ENCODE measurements at places on chromosomes 11 and 22. TPM values are rescaled to one million over a fixed set of nuclear protein-coding genes. Genes with fewer than 3 reads are reported as not detected.

DNA sequence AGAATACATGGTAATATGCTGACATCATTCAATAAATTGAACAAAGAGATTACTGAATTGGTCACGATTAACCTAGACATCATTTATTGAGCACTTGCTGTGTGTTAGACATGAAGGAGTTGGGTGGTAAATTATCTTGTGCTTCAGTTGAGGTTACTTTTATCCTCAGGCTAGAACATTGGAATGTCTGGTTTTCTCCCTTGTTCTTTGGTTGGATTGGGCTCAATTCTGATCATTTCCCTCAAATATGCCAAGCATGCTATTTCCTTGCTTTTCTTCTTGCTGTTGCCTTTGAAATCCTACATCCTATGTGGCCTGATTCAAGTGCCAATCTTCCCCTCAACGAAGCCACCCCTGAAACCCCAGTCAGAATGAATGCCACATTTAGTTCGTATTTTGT is 65.8 kb downstream of the DEUP1 start:
- H3K4me3 ChIP-seq: no peak overlapping the region
- DNase-seq: no peak
- H3K27ac ChIP-seq: no peak overlapping the region
- H3K4me1 ChIP-seq: peaks cover 42% of the 10 kb centered on the region
- no peaks in the 10 kb centered on the region for H3K36me3 ChIP-seq

DNA sequence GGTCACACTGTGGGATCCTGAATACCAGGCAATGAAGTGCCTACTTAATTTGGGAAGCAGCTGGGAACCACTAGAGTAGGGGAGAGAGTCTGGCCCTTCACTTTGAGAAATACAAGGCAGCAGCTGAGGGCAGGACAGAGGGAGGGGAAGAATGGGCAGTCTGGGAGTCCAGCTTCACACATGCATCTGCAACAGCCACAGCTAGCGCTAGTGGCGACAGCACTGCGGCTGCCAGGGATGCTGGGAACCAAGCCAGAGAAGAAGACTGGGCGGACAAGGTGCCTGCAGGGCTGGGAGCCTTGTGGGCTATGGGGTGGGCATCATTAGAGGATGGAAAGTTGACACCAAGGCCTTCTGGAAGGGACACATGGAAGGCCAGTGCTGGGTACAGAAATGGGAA is 15.8 kb downstream of the SCUBE2 start:
- no peak overlapping the region for H3K27ac ChIP-seq
- H3K36me3 ChIP-seq: no peaks in the 10 kb centered on the region
- H3K27me3 ChIP-seq: no peaks in the 10 kb centered on the region
- no peak overlapping the region for H3K4me3 ChIP-seq

KCNK7 gene
- 2.0 TPM for total RNA-seq

DNA sequence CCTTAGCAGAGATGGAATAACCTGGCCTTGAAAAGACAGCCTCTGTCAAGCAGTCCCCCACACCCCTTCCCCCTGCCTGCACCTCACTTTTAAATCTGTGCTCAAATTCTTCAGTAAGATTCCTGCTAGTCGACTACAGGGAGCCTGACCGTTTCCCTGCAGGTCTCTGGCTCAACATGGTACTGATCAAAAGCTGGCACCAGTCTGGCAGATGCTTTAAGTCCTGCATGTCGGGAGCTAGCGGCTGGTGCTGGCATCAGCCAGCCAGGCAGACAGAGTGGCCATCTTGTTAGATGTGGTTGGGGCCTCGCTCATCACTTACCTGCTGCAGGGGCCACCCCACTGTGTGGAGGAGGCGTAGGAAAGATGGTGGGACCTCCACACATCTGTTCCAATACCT is 204.4 kb upstream of the SORL1-AS1 start:
- no peak overlapping the region for H3K4me3 ChIP-seq
- peaks cover 8% of the 10 kb centered on the region for H3K27me3 ChIP-seq
- H3K36me3 ChIP-seq: peaks cover 16% of the 10 kb centered on the region
- no peak for DNase-seq
- H3K4me1 ChIP-seq: peaks cover 41% of the 10 kb centered on the region

DNA sequence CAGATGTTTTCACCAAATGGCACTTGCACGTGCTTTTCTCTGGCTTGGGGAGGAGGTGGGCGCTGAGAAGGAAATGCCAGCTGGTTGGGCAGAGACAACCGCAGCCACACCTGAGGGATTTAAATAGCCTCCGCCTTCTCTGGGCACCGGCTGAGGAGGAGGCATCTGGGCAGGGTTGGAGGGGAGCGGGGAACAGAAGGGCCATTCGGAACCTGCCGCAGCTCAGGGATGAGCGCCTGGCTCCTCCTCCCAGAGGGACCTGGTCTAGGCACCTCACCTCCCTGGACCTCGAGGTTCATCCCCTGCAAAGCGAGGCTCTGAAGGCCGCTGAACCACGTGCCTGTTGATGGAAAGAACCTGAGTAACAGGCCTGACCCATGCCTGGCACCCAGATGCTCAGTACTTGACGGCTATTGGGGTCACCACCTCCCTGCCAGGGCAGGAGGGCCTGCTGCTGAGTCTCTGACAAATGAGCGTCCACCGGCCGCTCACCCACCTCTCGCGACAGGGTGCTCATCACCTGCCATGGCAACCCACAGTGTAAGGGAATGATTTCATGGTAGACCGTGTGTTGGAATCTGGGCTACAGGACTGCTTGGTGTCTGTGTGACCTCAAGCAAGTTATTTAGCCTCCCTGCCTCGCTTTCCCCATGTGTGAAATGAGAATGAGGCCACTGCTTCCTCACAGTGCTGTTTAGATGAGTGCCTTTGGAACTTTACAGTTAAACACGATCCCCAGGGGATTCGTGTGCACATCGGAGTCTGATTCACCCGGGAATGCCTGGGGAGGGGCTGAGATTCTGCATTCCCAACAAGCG is 2.0 kb upstream of the KDELR3 start:
- peaks cover 27% of the 10 kb centered on the region for H3K4me1 ChIP-seq
- no peaks in the 10 kb centered on the region for H3K36me3 ChIP-seq
- no peak overlapping the region for H3K4me3 ChIP-seq
- DNase-seq: no peak
- H3K27me3 ChIP-seq: peaks cover 76% of the 10 kb centered on the region
- H3K27ac ChIP-seq: no peak overlapping the region

DNA sequence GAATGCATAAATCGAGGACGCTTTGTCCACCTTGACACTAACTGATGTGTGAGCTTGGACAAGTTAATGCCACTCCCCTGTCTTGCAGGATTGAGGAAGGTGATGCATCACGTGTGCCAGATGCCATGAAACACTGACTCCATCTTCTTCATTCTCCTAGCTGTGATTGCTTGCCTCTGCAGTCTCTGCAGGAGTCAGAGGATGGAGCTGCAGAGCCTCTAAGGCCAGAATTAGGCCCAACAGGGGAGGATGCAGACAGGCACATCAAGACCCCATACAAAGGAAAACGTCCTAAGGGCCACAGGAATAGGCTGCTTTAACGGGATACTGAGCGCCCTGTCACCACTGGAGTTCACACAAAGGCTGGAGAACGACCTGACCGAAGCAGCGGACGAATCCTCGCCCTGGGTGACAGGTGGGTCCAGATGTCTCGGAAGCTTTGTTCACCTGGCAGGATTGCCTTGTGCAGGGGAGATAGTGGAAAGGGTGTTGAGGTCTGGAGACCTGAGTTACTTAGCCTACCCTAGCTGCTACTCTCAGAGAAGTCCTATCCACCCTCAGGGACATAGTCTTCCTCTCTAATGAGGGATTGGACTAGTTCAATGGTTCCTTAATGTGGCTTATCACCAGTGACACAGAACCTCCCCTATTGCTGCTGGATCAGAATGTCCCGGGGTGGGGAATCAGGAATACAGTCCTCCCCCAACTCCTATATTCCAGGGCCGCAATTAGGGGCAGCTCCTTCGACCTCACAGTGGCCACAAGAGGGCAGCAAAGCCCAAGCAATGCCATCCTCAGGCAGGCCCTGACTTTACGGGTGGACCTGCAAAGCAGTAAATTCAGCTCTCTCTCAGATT is 32.4 kb downstream of the DBX1 start:
- H3K4me3 ChIP-seq: no peak overlapping the region
- H3K27me3 ChIP-seq: peaks cover 25% of the 10 kb centered on the region
- H3K36me3 ChIP-seq: no peaks in the 10 kb centered on the region
- DNase-seq: peak; percentile 90

DNA sequence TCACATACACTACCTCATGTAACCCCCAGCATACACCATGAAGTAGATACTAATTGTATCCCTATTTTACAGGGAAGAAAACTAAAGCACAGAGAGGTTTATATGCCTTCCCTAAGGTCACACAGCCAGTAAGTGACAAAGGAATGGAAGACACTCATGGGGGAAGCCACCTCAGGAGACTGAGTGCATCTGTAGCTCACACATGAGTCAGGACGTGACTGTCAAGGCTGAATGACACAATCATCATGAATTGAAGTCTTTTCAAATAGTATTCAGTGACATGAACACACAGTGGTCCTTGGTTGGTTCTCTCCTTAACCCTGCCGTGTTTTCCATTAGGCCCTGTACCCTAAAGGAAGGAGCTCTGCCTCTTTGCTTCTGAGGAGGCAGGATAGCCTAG is 463.0 kb downstream of the NTM start:
- H3K4me1 ChIP-seq: peaks cover 14% of the 10 kb centered on the region
- no peaks in the 10 kb centered on the region for H3K27me3 ChIP-seq
- H3K4me3 ChIP-seq: no peak overlapping the region
- no peak for DNase-seq
- no peak overlapping the region for H3K27ac ChIP-seq
- H3K36me3 ChIP-seq: no peaks in the 10 kb centered on the region

GRCh38 chr11:82873919-82874333 is 26.3 kb downstream of the PRCP start:
- peaks cover 24% of the 10 kb centered on the region for H3K36me3 ChIP-seq
- H3K4me3 ChIP-seq: no peak overlapping the region
- peaks cover 29% of the 10 kb centered on the region for H3K4me1 ChIP-seq
- no peak for DNase-seq
- H3K27ac ChIP-seq: peak overlapping the region; percentile 78

GRCh38 chr22:48939441-48940265 is 888.0 kb downstream of the BRD1 start:
- no peaks in the 10 kb centered on the region for H3K4me1 ChIP-seq
- no peak for DNase-seq
- peaks cover 19% of the 10 kb centered on the region for H3K36me3 ChIP-seq
- H3K27me3 ChIP-seq: no peaks in the 10 kb centered on the region
- H3K27ac ChIP-seq: no peak overlapping the region

- peaks cover 10% of the 10 kb centered on the region for H3K36me3 ChIP-seq
- no peak overlapping the region for H3K4me3 ChIP-seq
- H3K27me3 ChIP-seq: no peaks in the 10 kb centered on the region
- DNase-seq: no peak
- H3K4me1 ChIP-seq: peaks cover 26% of the 10 kb centered on the region
- no peak overlapping the region for H3K27ac ChIP-seq
These were observed 4.1 kb downstream of the BRMS1 start for GRCh38 chr11:66340596-66341501.

DNA sequence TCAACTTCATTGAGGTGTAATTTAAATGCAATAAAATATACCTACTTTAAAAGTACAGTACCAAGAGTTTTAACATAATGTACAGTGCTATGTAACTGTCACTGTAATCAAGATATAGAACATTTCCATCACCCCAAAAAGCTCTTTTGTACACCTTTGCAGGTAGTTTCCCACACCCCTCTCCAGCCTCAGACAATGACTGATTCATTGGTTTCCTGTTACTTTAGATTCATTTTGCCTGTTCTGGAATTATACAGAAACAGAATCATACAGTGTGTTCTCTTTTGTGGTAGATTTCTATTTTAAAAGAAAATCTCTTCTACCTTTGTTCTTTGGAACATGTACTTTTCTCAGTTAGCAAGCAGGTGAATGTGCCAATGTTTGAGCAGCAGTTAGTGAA is 38.2 kb downstream of the SHISA8 start:
- peaks cover 72% of the 10 kb centered on the region for H3K36me3 ChIP-seq
- no peak overlapping the region for H3K4me3 ChIP-seq
- H3K4me1 ChIP-seq: no peaks in the 10 kb centered on the region
- no peaks in the 10 kb centered on the region for H3K27me3 ChIP-seq
- DNase-seq: no peak

DEFB131B gene
- not detected for total RNA-seq

DNA sequence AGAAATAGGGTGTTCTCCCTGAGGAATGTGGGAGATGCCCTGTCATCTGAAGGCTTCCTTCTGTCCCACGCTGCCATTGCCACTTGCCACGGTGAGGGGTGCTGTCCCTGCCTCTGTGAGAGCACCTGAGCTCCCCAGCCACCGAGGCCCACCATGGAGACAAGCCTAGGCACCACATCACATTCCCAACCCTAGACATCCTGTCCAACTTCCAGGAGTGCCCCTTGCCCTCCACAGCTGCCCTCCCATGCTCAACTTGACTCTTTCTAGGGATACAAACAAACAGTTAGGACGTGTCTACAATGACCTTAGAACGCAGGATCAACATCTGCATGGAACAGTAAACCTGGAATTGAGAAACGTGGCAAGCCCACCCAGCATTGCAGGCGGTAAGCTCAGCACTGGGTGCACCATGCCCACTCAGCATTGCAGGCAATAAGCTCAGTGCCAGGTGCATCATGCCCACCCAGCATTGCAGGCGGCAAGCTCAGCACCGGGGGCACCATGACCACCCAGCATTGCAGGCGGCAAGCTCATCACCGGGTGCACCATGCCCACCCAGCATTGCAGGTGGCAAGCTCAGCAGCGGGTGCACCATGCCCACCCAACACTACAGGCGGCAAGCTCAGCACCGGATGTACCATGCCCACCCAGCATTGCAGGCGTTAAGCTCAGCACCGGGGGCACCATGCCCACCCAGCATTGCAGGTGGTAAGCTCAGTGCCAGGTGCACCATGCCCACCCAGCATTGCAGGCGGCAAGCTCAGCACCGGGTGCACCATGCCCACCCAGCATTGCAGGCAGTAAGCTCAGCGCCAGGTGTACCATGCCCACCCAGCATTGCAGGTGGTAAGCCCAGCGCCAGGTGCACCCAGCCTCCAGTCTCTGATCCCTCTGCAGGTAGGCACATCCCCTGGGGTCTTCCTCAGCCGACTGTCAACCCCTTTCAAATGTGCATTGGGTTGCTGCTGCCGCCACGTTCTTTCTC is 1463.9 kb downstream of the TBC1D22A start:
- no peak overlapping the region for H3K27ac ChIP-seq
- no peak for DNase-seq
- no peak overlapping the region for H3K4me3 ChIP-seq

DNA sequence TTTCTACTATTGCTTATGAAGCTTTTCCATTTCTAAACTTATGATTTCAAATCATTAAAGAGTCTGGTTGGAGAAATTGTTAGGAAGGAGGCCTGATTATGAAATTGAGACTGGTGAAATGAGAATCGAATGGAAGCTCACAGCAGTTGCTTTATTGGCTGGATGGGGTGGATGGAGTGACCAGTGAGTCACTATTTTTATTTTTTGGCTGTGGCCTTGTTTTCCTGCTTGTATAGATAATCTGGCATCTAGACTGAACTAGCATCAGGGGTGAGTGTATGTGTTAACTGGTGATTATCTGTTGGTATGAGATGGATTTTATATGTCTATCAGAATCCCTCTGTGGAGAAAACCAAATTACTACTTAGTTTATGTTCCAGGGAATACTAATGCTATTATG is 36.2 kb downstream of the UVRAG start:
- no peaks in the 10 kb centered on the region for H3K27me3 ChIP-seq
- H3K27ac ChIP-seq: no peak overlapping the region
- H3K4me3 ChIP-seq: no peak overlapping the region
- no peak for DNase-seq
- peaks cover 3% of the 10 kb centered on the region for H3K4me1 ChIP-seq

- DNase-seq: no peak
- no peak overlapping the region for H3K4me3 ChIP-seq
- no peaks in the 10 kb centered on the region for H3K27me3 ChIP-seq
- no peaks in the 10 kb centered on the region for H3K36me3 ChIP-seq
- H3K4me1 ChIP-seq: peaks cover 6% of the 10 kb centered on the region
- no peak overlapping the region for H3K27ac ChIP-seq
These were observed 345.8 kb downstream of the CNTN5 start for GRCh38 chr11:99366546-99366945.

Data from WTC11 (cell line).